Urinary bladder (tissue), 4 donors: ENCODE measurements at places on chromosomes 2 and 18. TPM values are rescaled to one million over a fixed set of nuclear protein-coding genes. Genes with fewer than 3 reads are reported as not detected.

- no peak for DNase-seq
Observed at GRCh38 chr2:205613970-205614559, 68.2 kb upstream of the NRP2 start.

DNA sequence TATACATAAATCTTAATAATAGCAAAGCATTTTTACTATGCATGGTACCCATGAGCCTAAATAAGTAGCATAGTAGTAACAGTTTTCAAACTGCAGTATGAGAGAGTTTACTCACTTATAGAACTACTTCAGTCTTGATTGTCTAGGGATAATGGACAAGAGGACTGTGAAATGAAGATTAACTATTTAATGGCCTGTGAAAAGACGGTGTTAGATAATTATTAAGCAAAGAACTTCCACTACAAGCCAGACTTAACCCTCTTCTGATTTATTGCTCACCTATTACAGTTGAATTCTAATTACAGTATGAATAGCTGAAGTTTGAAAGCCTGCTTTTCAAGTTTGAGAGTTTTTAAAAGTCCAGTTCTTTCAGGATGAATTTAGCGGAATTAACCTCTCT is 18.9 kb downstream of the PIK3C3 start:
- no peak for DNase-seq

DNA sequence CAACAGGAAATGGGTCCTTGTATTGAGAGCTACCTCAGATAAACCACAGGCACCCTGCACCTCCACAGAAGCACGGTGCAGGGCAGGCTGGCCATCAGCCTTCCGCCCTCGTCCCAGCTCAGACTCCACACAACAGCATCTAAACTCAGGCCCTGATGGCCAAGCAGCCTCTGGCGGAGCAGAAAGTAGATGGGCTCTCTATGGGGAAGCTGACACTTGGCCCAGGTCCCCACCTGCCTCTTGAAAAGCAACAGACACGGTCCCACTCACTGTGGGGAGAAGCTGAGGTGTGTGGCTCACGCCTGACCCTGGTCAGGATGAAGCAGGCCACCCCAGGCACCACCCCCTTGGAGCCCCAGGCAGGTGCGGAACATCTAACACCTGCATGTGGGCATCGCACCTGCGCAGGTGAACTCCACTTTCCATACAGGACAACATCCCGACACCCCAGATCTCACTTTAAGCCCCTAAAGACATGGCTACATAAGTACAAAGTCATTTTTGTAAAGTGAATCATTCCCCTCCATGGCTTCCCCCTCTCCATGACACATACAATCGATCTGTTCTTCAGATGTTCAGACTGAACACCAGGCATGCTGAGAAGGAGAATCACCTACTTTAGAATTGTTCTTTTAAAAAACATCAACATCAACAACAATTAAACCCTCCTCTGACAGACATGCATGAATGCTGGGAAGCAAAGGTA is 208.4 kb downstream of the ZBTB7C start:
- DNase-seq, result no peak

DNA sequence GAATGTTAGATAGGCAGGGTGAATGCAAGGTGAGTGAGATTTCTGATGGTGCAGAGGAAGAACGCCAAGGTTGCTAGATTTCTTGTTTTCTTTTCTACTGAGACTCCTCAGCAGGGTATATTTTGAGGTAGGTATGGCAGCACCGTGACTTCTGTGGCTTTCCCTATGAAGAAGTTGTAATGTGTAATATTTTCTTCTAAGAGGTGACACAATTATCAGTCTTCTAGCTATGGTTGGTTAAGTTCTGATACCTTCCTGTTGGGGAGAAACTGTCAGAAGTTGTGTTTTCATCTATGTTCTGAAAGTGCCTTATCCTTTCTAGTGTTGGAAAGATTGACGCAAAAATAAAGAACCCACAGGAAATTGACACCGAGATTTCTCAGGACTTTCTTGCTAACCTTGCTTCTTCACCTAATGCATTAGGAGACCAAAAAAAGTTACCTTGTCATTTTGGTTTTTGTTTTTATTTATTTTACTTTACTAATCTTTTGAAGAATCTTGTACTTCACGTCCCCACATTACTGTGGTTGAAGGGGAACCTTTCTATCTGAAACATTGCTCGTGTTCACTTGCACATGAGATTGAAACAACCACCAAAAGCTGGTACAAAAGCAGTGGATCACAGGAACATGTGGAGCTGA is 11.9 kb downstream of the IL18R1 start:
- no peak for DNase-seq

Gene RGPD4
- polyA plus RNA-seq, result 0.03 TPM

DNA sequence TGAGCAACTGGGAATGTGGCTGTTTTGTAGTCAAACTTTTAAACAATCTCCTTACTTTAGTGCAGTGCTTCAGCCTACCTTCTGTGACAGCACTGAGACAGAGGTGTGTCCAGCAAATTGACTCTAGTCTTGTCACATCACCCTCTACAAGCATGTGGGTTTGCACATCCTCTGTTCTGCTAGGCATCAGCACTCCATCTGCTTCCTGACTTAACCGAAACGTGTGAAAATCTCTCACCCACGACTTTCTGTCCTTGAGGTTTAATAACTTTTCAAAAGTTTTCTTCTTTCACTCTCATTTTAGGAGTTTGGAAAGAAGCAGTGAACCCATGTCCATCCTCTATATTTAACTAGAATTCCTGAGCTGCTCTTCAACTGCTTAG is 42.6 kb downstream of the TTR start:
- DNase-seq, result no peak

- no peak for DNase-seq
Observed at GRCh38 chr2:44612276-44612675, 250.5 kb downstream of the CAMKMT start.

- no peak for DNase-seq
Observed at GRCh38 chr18:31042406-31043181, at the start of gene DSC3. Gene DSC3, minus strand, starts transcription at chr18:31042742. Its CDS starts 82 bp downstream, at chr18:31042660.

DNA sequence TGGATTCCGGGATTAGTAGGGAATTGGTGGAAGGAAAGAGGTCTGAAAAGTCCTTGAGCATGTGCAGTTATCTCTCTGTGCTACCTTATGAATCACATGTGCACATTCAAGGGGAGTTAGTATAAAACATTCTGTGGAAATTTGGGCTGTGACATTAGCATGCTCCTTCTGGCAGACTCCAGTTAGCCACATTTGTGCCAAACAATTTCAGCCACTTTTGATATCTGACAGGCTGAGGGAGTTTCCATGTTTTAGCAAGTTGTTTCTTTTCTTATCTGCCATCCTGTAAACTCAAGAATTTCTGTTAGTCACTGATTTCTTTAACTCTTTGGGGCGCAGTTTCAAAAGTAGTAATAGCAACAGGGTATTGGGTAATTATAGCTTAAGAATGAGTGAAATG is 28.3 kb upstream of the GYPC start:
- DNase-seq, result no peak

DNA sequence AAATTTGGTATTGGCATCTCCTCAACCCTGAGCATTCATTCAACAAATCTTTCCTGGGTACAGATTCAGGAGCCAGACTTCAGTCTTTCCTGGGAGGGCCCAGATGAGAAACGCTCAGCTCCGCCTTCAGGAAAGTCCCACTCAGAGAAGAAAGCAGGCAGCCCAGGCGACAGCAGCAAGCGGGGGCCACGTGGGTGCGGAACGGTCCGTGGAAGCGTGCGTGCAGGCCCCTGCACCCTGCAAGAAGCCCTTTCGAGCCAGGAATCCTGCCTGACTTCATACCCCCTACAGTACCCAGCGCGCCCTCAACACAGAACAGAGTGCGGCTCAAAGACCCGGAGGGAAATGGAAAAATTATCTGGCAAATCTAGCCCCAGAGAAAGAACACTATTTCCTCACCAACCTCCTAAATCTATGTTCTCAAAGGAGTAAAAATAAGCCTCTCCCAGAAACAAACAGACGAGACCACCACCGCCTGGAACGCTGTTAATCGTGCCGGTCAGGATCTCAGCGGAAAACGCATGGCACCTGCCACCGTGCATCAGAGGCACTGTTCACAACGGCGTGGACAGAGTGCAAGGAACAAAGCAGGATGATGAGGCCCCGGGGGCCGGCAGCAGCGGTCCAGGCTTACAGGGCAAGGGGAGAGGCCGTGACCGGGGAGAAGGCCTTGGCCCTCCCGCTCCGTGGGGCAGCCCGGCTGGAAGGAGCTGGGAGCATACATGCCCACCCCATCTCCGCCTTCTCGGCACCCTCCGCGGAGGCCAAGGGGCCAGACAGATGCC is 318.3 kb downstream of the EIPR1 start:
- no peak for DNase-seq

- DNase-seq, result no peak
Observed at GRCh38 chr2:64727013-64727767, 73.5 kb upstream of the SERTAD2 start.

Gene COLEC11
- polyA plus RNA-seq, result 23.1 TPM

GRCh38 chr2:199693861-199694260 is 157.1 kb downstream of the FTCDNL1 start:
- no peak for DNase-seq

GRCh38 chr2:15668611-15669305 is 77.1 kb downstream of the DDX1 start:
- DNase-seq, result no peak

Gene CCDC68
- 5.5 TPM for polyA plus RNA-seq

- no peak for DNase-seq
Observed at GRCh38 chr2:110854355-110855081, 122.1 kb downstream of the ACOXL start.

- no peak for DNase-seq
Observed at GRCh38 chr2:29075894-29076705, 1.8 kb upstream of the PCARE start.

Gene TUBA4B
- polyA plus RNA-seq, result not detected

DNA sequence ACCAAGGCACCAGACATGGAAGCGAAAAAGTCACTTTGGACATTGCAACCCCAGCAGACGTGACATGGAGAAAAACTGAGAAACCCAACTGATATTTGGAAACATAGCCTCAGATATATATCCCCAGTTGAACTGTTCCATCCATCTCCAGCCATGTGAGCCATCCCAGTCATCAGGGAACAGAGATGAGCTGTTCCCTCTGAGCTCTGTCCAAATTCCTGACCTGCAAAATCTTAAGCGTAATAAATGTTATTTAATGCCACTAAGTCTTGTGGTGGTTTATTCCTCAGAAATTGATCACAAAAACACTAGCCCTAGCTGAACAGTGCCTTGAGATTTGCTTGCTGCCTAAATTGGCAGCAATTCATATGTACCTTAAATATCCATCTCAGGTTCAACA is 182.8 kb downstream of the NRP2 start:
- no peak for DNase-seq

Gene DSG1
- not detected for polyA plus RNA-seq

Gene ASPRV1
- polyA plus RNA-seq, result 1.9 TPM

Gene VSNL1
- 1.1 TPM for polyA plus RNA-seq

- no peak for DNase-seq
Observed at GRCh38 chr18:74244554-74244953, 47.2 kb downstream of the CYB5A start.

DNA sequence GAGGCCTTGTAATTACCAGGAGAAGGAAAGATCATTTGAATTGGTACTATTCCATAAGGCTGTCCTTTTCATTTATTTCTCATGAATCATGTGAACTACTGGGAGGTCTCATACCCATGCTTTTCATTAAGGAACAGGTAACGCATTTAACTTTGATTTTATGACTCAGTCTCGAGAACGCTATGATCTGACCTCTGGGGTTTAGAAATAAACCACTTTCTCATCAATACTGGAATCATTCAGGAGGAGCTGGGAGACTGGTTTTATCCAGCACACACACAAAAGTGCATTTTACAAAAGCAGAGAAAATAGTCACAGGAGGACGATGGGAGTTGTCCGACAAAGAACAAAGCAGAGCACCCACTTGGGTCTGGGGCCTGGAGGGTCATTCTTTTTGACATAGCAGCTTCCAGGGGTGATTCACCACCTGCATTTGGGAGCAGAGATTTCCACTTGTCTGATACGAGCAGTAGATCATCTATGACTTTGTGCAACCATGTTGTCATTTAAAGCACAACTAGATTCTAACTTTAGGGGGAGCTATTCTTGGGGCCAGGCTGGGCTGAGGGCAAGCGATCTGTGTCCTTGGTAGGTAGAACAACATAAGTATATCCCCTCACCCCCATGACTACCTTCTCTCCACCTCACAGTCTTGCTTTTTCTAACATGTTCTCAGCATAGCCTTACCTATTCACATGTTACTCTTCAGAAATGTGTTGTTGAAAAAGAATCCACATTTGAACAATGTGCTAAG is 95.9 kb upstream of the SCG2 start:
- no peak for DNase-seq

DNA sequence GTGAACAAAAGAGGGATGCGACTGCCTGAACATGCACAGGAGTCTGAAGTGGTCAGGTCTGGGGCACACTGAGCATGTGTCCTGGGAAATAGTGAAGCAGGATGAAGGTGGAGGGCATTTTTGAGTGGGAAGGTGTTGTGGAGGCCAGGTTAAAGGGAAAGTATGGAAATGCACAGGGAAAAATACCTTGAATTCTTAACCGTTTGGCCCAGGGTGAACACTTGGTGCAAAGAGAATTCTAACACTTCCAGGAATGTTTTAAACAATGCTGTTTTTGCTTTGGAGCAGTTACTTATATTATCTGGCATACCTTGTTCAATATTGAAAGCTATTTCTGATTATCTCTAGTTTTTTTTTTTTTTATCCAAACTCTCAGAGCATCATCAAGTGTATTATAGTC is 623.5 kb downstream of the DCC start:
- no peak for DNase-seq

DNA sequence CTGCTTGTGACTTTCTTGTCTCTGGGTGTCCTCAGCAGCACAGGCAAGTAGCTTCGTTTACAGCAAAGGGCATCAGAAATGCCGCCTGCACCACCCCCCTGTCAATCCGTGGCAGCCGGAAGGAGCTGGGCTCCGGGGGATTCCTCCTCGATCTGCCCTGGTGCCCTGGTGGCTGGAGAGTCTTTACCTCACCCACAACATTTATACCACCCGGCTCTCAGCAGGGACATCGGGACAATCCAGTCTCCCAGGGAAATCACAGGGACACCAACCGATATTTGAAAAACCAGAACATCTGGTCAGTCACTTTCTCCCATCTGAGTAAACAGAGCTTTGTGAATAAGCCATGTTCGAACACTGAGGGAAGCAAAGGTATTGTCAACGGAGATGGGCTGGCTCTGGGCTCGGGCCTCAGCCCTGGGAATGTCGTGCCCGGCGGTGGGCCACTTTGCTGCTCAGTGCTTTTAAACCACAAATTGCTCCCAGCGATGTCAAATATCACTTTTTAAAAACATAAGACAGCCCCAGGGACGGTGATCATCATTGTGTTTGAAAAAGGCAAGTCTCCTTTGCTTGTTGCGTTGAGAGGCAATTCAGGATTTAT is 210.0 kb upstream of the SALL3 start:
- DNase-seq, result no peak
